Liver (tissue), 10 donors: ENCODE measurements at places on chromosomes 7 and 10. TPM values are rescaled to one million over a fixed set of nuclear protein-coding genes. Genes with fewer than 3 reads are reported as not detected.

The MACC1 gene
- 0.93 TPM for total RNA-seq

The CNTNAP2 gene
- total RNA-seq = 0.14 TPM

The CRTAC1 gene
- 0.14 TPM for total RNA-seq

The AKR1C4 gene
- total RNA-seq = 3.2 TPM

DNA sequence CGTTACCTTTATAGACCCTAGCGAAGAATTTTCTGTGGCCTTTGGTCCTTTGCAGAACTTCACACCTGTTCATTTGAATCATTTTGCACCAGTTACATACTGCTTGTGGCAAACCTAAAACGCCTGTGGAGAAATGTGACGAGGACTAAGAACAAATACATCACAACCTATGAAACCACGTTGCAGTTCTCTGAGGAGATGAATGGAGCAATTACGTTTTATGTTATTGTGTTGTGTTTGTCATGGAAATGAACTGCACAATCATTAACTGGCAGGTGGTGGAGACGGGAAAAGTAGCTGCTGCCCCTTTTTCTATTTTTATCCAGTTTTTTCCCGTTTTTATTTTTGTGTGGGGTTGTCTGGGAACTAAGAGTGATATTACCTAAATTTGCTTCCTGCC is 505.5 kb downstream of the SDK1 start:
- H3K4me1 ChIP-seq = no peaks in the 10 kb centered on the region
- H3K4me3 ChIP-seq = no peak overlapping the region
- no peak for DNase-seq
- no peaks in the 10 kb centered on the region for H3K36me3 ChIP-seq
- no peak overlapping the region for H3K27ac ChIP-seq
- H3K27me3 ChIP-seq = no peaks in the 10 kb centered on the region

- no peak overlapping the region for H3K4me3 ChIP-seq
- H3K27ac ChIP-seq = no peak overlapping the region
- no peaks in the 10 kb centered on the region for H3K27me3 ChIP-seq
Measured at GRCh38 chr10:89233033-89233432, 18.5 kb downstream of the LIPA start.

DNA sequence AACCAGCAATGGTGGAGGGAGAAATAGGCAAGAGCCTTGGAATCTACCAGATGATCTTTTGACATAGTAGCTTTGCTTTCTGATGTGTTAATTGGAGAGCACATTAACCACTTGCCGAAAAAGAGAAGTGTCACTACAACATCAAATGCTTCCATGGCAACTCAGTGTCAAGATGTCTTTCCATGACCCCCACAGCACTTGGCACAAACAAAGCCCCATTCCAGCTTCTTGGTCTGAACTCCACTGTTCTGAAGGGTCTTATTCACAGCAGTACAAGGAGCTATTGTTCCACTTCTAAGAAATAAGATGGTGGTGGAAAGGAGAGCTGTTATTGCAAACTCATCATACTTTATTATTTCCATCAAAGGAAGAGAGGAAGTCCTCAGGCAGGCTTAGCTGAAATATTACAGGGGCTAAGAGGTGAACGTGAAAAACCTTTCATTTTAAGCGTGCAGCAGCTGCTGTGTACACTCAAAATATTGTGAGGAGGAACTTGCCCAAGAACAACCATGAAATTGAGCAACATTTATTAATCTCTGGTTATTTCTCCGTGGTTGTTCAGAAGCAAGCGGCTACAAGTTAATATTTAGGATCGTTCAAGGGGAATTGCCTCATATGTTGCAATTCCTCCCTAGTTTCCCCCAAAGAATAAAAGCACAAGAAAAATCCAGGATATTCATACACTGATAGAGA is 354.8 kb upstream of the CELF2 start:
- H3K27me3 ChIP-seq = no peaks in the 10 kb centered on the region
- no peaks in the 10 kb centered on the region for H3K36me3 ChIP-seq
- H3K4me3 ChIP-seq = no peak overlapping the region

- no peak for DNase-seq
- H3K4me3 ChIP-seq = no peak overlapping the region
- no peaks in the 10 kb centered on the region for H3K27me3 ChIP-seq
- H3K36me3 ChIP-seq = no peaks in the 10 kb centered on the region
- no peak overlapping the region for H3K27ac ChIP-seq
Measured at GRCh38 chr7:110909117-110909516, 181.8 kb upstream of the LRRN3 start.

- H3K4me1 ChIP-seq = peaks cover 43% of the 10 kb centered on the region
- H3K36me3 ChIP-seq = no peaks in the 10 kb centered on the region
- no peak for DNase-seq
- no peaks in the 10 kb centered on the region for H3K27me3 ChIP-seq
Measured at GRCh38 chr10:59003203-59003602, 173.2 kb upstream of the PHYHIPL start.

GRCh38 chr7:64541438-64542359 is 21.2 kb downstream of the ZNF680 start:
- H3K4me1 ChIP-seq = no peaks in the 10 kb centered on the region
- peaks cover 23% of the 10 kb centered on the region for H3K36me3 ChIP-seq
- no peak overlapping the region for H3K4me3 ChIP-seq

DNA sequence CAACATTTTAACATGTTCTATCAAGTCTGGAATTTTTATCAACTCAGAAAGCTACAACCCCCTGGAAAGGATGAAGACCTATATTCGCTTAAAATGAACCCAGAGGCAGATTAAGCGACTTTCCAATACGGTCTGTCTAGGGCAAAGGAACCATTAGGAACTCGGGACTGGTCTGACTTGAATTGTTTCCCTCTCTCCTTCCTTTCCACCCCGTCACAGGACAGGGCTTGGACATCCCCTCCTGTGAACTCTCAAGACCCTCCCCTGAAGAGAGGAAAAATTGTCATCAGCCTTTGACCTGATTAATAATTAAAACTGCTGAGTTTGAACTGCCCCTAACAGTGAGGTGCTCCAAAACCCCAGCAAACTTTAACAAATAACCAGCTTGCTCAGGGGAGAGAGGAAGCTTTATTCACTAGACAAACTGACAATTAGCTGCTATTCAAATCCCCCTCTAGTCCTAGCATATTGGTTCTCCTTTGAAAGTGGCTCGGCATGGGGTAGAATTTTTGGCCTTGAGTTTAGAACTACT is 22.6 kb upstream of the SLF2 start:
- H3K27me3 ChIP-seq = no peaks in the 10 kb centered on the region
- H3K4me3 ChIP-seq = no peak overlapping the region
- H3K27ac ChIP-seq = no peak overlapping the region
- DNase-seq = no peak

GRCh38 chr7:149561072-149561471 is 63.5 kb upstream of the ZNF746 start:
- H3K4me1 ChIP-seq = no peaks in the 10 kb centered on the region
- no peak overlapping the region for H3K4me3 ChIP-seq
- H3K27ac ChIP-seq = no peak overlapping the region
- no peak for DNase-seq
- H3K27me3 ChIP-seq = no peaks in the 10 kb centered on the region
- peaks cover 2% of the 10 kb centered on the region for H3K36me3 ChIP-seq
